KBM-7 (cell line): ENCODE measurements at places on chromosomes 5 and 9.

- no peak for DNase-seq
Observed at GRCh38 chr5:53971131-53971530, 339.2 kb downstream of the ARL15 start.

DNA sequence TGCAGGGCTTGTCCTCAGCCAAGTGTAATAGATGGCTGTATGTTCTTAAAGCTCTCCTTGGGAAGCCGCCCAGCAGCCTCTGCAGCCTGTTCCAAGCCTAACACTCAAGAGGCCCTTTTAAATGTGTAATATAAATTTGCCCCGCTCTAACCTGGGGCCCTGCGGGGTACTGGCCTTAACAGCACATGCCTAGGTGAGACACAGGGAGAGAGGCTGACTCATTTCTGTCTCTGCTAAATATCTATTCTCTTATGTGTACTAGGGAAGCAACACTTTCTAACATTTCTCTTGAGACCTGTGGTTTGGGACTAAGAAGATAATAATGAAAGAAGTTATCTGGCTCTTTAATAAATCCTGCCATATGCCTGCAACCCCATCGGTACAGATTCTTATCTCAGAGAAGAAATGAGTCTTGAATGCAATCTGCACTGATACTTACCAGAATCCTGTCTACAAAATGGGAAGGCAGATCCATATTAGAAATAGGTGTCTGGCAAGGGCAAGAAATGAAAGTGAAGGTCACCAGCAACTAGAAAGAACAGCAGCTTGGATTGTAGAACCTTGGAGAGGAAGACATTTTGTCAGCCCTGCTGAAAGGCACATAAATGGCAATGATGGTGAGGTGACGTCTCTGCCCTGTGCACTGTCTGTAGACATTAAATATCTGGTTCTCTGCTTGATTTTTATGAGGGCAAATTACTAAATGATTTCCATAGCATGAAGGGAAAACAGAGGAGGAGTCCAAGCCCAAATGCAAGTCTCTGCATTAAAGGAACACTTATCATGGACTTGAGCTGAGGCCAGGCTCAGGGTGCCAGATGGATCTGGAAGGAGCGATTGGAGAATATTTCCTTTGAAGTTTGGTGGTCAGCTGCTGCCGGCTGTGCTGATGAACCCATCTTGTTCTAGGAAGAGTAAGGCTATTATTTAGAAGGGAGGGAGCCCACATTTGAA lies 14.5 kb upstream of the TGFBI start:
- DNase-seq, result no peak

- peak; percentile 42 for DNase-seq
Observed at GRCh38 chr5:72015103-72015548, 92.1 kb upstream of the MAP1B start.

- no peak for DNase-seq
Observed at GRCh38 chr5:8650186-8650585, 781.2 kb downstream of the MTRR start.

DNA sequence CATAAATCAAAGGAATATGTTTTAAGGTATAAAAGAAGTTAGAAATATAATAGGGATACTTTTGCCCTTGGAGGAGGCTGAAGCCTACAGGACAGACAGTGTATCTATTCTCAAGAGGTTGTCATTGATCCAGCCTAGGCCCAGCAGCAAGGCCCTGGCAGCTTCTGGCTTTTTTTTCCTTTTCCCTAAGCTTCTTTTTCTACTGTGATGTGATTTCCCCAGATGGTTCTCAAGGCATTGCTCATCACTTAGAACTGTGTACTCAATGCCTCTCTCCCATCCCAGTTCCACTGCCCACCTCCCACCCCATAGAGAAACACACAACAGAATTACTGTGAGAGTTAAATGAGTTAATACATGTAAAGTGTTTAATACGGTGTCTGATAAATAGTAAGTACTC lies 88.6 kb downstream of the SLC44A1 start:
- no peak for DNase-seq

DNA sequence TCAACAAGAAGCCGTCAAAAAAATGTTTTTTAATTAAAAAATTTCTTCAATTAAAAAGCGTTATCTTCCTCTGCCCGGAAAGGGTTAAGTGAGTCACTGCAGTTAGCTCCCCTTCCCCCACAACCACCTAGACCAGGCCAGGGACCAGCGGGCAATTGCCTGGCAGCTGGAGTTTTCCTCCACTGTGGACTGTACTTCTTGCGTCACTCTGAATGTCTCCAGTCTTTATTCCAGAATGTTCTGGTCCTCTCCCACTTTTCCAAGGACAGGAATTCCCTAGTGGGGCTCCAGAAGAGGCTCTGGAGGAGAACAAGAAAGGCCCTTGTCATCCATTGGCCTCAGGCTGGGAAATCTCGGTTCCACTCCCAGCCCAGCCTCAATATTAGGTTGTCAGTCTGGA lies 114.0 kb downstream of the C9orf50 start:
- DNase-seq, result no peak

- no peak for DNase-seq
Observed at GRCh38 chr9:115398996-115399395, 281.0 kb upstream of the TNC start.

DNA sequence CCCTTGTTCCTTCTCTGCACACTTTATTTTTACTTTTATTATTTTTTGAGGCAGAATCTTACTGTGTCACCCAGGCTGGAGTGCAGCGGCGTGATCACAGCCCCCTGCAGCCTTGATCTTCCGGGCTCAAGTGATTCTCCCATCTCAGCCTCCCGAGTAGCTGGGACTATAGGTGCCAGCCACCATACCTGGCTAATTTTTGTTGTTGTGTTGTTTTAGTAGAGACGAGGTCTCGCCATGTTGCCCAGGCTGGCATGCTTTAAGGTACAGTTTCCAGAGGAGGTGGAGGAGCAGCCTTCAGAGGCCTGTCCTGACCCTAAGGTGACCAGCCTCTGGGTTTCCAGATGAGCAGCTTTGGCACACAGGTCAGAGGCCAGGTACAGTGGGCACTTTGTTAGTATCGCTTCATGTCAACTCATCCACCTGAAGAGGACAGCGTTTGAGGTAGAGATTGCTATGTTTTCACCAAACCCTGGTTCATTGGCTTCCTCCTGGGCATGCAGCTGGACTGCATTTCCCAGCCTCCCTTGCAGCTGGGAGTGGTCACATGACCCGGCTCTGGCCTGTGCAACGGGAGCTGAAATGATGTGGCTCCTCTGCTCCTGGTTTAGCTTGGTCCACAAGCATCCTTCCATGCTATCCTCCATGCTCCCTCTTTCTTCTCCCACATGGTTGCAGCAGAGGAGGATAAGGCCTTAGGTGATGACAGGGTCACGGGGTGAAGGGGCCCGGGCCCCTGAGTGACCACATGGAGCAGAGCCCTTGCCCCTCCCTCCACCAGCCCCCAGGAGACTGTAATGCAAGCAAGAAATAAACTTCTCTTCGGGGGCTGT lies 139.3 kb upstream of the IER5L start:
- no peak for DNase-seq

DNA sequence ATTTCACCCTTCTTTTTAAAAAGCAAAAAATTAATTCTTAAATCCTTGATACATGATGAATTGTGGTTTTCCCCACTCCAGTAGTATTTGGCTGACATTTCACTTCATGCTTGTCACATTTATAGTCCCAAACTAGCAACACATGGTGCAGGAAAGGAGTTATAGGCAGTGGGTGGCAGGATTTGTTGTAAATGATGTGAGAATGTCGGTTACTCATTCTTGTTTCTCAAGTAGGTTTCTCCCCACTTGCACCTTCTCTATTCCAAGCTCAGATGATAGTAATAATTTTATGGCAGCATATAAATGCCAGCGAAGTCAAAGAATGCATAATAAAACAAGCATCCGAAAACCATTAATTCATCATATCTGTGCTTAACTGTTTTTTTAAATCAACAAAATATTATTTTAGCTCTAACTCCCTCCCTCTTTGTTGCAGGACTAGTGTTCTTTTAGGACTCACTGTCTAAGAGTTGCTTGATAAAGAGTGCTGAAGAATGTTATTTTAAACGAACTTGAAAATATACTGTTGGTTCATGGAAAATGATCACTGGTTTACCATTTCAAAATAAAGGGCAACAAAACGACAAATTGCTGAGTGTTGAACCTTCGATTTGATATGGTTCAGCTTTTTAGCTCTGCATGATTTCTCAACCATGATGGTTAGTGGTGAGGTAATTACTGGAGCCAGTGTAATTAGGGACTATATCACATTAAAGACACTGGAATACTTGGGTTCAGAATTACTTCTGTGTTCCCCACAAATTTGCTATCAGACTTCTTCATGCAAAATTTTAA lies 88.1 kb upstream of the ADAMTSL1 start:
- no peak for DNase-seq

GRCh38 chr9:71146511-71146910 lies 25.1 kb upstream of the TRPM3 start:
- DNase-seq, result peak; percentile 58

- DNase-seq, result no peak
Observed at GRCh38 chr5:56301069-56301468, 67.9 kb upstream of the ANKRD55 start.

DNA sequence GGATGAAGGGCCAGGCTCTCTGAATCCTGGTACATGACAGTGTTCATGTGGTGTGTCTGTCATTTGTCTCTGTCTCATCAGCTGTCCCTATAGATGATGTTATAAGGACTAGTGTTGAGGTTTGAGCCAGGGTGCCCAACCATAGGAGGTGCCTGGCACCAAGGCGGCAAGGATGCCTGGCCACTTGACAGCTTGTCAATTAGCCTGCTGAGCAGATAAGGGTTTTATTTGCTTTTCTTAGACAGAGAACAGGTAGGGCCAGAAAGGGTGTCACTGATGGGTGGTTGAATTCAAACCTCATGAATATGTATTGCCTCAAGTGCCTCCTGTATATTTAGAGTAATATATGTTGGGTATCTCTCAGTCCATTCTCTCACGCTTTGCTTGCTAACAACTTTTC lies 30.1 kb upstream of the AUH start:
- DNase-seq, result no peak

GRCh38 chr9:105232207-105232606 lies 12.2 kb upstream of the SLC44A1 start:
- no peak for DNase-seq

DNA sequence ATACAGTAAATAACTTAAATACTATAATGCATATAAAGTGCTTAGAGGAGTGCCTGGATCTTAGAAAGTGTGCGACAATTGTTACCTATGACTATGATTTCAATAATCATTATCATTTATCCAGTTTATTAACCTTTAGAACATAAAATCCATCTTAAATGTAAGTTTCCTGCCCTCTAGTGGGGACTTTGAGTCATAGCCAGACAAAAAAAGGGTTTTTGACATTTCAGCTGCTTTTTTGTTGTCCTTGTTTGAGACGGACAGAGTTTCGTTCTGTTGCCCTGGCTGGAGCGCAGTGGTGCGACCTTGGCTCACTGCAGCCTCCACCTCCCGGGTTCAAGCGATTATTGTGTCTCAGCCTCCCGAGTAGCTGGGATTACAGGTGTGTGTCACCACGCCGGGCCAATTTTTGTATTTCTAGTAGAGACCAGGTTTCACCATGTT lies 9.7 kb upstream of the C9orf152 start:
- peak; percentile 70 for DNase-seq

DNA sequence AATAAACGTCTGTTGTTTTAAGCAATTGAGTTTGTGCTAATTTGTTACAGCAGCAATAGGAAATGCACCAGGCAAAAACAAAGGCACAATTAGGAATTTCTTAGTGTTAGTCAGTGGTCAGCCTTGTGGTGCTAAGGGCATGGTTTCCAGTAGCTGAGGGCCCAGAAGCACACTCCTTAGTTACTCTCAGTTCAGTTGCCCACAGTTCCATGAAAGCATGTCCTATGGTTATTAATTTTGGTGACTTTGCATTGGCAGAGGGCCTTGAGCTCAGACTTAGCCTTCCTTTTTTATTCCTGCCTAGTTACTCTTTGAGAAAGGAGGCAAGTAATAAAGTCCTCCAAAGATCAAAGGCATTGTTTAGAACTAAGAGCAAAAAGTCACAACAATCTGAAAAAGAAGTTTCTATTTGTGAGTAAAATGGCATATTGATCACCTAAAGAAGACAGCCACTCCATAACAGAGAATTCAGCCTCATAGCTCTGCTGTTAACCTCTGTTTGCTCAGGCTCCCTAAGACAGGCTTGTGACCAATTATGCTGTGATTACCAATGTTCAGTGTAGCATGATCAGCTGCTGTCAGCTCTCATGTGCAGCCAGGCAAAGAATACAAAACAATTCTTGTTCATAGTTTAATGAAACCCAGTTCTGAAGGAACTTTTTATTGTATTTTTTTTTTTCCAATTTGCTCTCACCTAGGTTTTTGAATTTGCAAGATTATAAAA lies 57.0 kb upstream of the MROH2B start:
- no peak for DNase-seq

GRCh38 chr5:95672641-95673040 lies 10.2 kb downstream of the SPATA9 start:
- DNase-seq, result no peak

DNA sequence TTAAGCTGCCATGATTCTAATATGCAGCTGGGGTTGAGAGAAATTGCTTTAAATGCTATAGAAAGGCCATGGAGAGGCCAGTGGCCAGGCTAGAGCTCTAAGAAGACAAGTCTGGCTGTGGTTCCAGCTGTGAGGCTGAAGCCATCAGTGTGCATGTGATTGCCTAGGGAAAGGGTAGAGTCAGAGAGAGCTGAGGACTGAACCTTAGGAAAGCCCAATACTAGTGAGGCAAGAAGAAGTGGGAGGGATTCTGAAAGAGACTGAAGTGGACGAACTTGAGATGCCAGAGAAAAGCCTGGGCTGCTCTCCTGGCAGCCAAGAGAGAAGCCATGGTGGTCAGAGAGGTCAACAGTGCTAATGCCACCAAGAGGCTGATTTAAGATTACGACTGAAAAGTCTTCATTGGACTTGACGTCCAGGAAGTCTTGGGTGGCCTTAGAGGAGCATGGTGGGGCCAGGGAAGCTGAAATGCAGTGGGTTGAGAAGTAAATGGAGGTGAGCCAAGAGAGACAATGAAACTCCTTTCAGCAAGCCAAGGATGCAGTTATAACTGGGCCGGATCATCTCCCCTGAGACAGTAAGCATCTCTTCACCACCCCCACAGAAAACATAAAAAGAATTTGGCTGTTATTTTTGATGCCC lies 133.2 kb downstream of the TMEM174 start:
- DNase-seq, result no peak

DNA sequence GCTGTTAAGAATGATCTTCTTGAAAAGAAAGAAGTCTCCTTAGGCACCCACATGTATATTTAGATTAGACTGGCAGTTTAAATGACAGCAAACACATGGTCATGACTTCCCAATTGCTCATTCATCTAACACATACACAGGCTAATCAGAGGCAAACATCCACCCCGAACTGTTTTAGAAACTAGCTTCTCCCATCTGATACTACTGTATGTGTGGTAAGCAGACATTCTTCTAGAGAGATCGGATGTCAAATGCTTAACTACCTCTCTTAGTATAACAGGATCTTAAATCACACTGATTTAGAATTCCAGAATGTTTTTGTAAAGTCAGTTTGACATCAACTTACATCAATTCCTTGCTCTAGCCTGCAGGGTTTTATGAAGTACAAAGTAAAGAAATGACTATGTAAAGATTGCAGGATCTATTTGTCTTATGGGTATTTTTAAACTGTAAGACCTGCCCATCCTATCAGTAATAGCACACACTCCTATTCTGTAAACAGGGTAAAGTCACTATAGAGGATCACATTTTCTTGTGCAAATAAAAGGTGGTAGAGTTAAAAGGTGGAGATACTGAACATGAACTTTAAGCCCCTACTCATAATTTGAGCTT lies 239.7 kb downstream of the MLLT3 start:
- peak; percentile 56 for DNase-seq

- DNase-seq, result peak; percentile 65
Observed at GRCh38 chr5:170471551-170472178, 32.2 kb upstream of the KCNIP1 start.

- DNase-seq, result no peak
Observed at GRCh38 chr9:77085416-77085815, 66.0 kb downstream of the FOXB2 start.
